ENCODE measurements at places on chromosomes 5 and 9. TPM values are rescaled to one million over a fixed set of nuclear protein-coding genes. Genes with fewer than 3 reads are reported as not detected.

GRCh38 chr5:83348281-83348780 is 123.2 kb upstream of the VCAN start:
- DNase-seq = no peak

- no peak for DNase-seq
Observed at GRCh38 chr5:168093200-168093910, 198.1 kb upstream of the WWC1 start.

DNA sequence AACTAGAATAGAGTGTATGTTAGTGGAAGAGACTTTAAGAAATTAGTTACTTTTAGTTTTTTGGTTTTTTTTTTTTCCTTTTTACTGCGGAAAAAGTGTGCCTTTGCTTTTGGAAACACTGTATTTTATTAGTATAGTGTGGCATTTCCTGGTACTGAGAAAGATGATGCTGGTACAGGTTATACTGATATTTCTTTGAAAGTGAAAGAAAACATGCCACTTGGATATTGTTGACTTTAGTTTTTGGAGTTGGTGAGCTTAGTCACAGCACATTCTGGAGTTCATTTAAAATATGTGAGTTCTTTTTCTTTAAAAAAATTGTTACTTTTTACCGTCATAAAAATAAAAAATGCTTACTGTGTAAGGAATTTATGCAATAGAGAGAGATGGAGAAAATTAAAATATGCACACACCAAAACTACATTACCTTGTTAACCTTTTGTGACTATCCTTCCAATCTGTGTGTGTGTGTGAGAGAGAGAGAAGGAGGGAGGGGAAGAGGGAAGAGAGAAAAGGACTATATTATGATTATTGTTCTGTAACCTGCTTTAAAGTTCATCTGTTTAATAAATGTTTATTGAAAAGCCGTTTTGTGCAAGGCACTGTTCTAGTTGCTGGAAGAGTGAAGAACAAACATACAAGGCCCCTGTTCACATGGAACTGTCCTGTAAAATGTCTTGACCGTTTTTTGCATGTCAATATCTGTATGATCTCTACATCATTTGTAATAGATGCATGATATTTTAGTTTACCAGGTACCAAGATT is 1.9 kb downstream of the UGCG start:
- DNase-seq = no peak

- no peak for DNase-seq
Observed at GRCh38 chr5:56506211-56506965, 273.3 kb upstream of the ANKRD55 start.

DNA sequence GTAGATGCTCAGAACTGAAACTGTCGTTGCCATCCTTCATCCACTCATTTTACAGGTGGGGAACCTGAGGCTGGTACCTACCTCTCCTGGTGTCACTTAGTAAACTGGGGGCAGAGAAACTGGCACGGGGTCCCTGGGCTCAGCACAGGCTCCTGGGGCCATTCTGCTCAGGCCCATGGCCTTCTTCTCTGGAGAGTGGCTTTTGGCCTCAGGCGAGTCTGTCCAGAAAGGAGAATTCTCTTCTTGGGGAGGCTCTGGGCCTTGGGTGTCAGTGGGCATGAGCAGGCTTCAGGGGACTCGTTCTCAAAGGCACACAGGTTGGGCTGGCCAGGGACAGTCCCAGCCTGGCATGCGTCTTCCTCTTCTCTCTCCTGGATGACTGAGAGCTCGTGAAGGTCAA is 24.6 kb downstream of the COL5A1 start:
- DNase-seq = no peak

GRCh38 chr9:81474792-81475191 is 214.6 kb downstream of the TLE1 start:
- DNase-seq = no peak

- DNase-seq = no peak
Observed at GRCh38 chr9:79769476-79770275, 197.9 kb downstream of the TLE4 start.

- DNase-seq = no peak
Observed at GRCh38 chr9:77961541-77961940, 70.1 kb downstream of the GNAQ start.

- peak; percentile 51 for DNase-seq
Observed at GRCh38 chr5:35182910-35183535, 47.3 kb downstream of the PRLR start.

DNA sequence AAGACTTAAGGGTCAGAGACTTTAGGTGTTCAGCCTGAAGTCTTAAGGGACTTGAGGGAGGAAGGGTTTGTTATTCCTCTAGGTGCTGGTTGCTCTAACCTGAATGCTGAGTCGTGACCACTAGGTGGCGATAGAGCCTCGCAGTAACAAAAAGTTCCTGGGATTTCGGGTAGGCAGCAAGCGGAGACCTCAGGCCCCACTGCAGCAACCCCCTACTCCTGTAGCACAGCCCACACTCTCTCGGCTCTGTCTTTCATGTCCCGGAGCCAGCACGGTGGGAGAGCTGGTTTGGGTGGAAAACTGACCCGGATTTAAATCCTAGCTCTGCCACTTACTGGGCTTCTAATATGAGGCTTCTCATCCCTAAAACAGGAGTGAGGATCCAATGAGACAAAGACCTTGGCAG is 100.3 kb upstream of the PANK3 start:
- peak; percentile 73 for DNase-seq

- DNase-seq = no peak
Observed at GRCh38 chr5:67434466-67434865, 237.9 kb upstream of the CD180 start.

DNA sequence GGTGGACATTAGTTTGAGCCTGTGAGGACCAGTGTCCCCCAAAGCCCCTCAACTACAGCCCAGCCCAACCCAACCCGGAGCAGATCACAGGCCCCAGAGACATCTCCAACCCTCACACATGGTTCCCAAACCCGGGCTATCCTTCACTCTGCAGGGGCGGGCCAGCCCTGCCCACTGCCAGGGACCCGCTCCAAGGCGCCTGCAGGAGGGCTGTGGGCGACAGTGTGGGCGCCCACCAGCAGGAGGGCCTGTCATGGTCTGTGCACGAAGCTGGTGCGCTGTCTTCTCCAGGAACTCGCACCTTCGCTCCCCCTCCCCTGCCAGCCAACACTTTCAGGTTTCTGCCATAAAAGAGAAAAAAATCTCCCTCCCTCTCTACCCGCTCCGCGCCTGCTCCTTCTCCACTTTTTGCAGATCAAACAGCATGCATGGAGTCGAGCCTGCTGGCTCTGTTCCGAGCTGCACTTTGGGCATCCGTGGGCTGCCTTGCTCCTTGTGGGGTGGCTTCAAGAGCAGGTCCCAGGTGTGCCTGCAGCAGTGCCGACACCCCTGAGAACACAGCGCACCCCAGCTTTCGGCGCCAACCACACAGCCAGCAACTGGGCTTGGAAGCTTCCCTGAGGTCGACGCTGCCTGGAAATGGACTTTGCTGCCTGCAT is 133.7 kb upstream of the PPP1R26 start:
- no peak for DNase-seq

- DNase-seq = no peak
Observed at GRCh38 chr5:166324372-166324771, 1967.1 kb upstream of the WWC1 start.

DNA sequence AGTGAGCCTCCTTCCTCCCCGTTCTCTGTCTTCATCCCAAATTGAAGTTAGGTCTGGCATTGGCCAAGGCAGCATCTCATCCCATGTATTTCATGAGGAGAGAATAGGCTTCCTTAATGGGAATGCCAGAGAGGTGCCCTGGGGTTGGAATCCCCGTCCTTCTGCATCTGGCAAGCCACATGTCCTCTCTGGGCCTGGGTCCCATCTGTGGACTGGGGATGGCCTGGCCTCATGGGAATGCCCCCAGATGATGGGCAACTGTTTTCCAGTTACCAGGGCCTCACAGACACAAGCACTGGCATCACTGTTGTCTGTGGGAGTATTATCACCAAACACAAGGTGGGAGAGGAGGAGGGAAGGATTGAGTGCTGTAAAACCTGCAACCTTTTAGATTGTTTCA is 153.9 kb downstream of the FSTL4 start:
- no peak for DNase-seq

- no peak for DNase-seq
Observed at GRCh38 chr5:32505756-32506155, 61.2 kb upstream of the ZFR start.

- DNase-seq = no peak
Observed at GRCh38 chr9:76787677-76788076, 23.4 kb downstream of the PCA3 start.

DNA sequence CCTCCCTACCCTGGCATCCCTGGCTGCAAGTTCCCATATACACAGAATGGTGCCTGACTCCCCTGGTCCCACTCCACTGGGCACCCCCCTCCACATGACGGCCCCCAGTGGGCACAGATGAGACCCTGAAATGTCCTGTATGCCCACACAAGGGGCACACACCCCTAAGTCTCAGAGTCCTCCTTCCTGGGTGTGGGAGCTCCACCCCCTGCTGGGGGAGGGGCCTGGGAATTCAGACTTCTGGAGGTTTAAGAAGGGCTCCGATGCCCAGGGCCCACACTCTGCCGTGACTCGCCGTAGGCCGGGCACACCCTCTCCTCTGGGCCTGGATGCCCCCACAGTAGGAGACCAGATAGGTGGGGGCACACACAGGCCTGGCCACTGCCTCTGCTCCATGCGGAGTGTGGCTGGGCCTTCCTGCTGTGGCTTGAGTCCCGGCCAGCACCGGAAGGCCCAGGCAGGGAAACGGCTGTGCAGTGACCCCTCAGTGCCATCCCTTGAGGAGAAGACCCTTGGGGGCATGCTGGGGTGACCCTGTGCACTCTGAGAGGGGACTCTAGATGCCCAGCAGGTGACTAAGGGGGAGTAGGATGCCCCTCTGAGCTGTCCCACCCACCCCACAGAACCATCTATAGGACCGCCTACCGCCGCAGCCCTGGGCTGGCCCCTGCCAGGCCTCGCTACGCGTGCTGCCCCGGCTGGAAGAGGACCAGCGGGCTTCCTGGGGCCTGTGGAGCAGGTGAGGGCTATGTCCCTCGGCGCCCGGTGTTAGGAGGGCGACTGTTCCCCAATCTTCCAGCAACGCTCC is 6.5 kb downstream of the EGFL7 start:
- no peak for DNase-seq

GRCh38 chr9:89740722-89741121 is 135.9 kb downstream of the GADD45G start:
- DNase-seq = no peak

DNA sequence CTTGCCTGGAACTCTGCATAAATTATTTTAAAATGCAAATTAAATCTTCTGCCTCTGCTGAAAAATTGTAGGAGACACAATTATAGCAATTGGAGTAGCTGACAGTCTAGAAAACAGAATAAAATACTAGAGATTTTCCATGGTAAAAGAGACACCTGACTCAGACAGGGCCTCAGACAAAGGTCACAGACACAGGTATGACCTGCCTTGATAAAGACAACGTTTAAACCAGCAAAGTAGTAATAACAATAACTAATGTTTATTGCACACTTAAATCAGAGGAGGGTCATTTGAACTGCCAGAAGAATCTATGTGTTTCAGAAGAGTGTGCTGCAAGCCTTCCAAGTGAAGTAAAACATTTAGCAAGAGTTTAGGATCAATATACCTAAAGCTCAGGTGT is 3.9 kb downstream of the SOWAHA start:
- no peak for DNase-seq

GRCh38 chr5:113050721-113051382 is 74.3 kb downstream of the DCP2 start:
- no peak for DNase-seq

DNA sequence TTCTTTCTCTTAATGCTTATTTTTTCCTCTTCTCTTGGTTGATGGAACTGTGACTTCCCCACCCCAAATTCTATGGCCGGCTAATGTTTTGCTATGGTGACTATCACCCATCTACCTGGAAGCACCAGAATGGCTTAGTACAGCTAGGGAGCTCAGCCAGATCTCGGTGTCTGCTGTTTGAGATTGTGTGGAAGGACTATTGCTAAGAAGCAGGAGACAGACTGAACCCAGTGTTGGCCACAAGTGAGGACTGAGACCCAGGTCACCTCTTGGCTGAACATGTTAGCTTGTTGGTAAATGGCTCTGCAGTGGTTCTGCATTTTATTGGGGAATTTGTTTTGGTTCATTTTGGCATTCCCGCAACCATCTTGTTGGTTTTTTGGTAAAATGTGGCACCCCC is 2.7 kb downstream of the PRRC2B start:
- no peak for DNase-seq

DNA sequence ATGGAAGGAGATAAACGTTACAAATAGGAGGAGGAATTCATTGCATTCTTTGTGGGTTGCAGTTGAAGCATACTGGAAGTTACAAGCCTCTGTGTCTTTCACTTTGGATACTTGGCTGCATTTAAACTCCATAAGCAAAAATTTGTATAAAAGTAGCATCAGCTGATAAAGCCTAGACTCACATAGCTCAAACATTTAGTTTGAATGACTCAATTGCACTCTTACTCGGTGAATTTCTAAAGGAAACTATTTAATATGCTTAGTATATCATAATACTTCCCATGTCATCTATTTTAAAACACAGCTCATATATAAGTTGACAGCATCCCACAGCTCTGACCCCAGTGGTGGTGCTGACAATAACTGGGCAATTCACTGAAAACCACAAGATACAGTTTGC is 596.6 kb upstream of the ZNF608 start:
- DNase-seq = no peak

DNA sequence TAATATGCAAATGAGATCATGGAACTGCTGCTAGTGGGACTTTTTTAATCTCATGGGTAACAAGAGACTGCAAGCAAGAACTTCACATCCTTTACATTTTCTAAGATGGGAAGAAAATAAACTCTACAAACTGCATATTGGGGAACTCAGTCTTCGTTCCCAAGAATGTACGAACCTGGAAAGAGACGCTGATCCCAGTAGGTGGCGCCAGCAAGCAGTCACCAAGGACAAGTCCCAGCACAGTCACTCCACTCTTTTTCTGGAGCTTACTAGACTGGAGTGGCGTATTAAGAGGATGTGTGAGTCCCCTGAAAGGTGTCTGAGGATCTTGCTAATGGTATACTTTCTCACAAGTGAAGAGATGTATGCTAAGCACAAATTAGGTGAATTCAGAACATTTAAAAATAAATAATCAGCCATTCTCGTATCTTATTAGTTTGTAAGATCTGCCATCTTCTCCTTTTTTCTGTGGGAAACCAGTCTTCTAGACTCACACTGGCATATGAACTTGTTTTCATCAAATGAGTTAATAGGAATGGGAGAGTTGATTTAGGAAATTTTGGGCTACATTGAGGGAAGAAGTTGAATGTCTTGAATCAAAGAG is 16.0 kb upstream of the PUM3 start:
- peak; percentile 67 for DNase-seq

Gene ERCC6L2
- 69.4 TPM for total RNA-seq

Gene TOR4A
- 23.3 TPM for total RNA-seq

Gene DRD1
- not detected for total RNA-seq

Gene ZNF483
- total RNA-seq = 1.3 TPM

Gene PCDHB2
- total RNA-seq = 5.5 TPM

Gene IFNA14
- total RNA-seq = not detected

Gene PCDHB13
- 1.9 TPM for total RNA-seq

Gene PCDHA1
- 0.32 TPM for total RNA-seq

Gene SLC45A2
- 1.2 TPM for total RNA-seq

Gene SMIM33
- total RNA-seq = 1.8 TPM

Gene GPR151
- total RNA-seq = not detected

Gene LSM11
- total RNA-seq = 3.7 TPM

Gene IL3
- not detected for total RNA-seq

Gene CKMT2
- 1.6 TPM for total RNA-seq

Gene GTF2H2C
- 39.1 TPM for total RNA-seq

Gene ZNF462
- total RNA-seq = 48.7 TPM

Gene CCNJL
- 8.7 TPM for total RNA-seq

Gene BICD2
- total RNA-seq = 36.1 TPM

Gene PCDHGB4
- 1.2 TPM for total RNA-seq

Gene CTXN3
- total RNA-seq = not detected

Gene FLT4
- total RNA-seq = 9.7 TPM

Gene NR2F1
- 2.3 TPM for total RNA-seq

Gene APBA1
- 10.1 TPM for total RNA-seq

Gene SPATA31E1
- total RNA-seq = 0.06 TPM

Gene SLC46A2
- total RNA-seq = 0.16 TPM

Data from mucosa of descending colon (tissue), 3 donors.